ENCODE measurements at places on chromosomes 7 and 10. TPM values are rescaled to one million over a fixed set of nuclear protein-coding genes. Genes with fewer than 3 reads are reported as not detected.

DNA sequence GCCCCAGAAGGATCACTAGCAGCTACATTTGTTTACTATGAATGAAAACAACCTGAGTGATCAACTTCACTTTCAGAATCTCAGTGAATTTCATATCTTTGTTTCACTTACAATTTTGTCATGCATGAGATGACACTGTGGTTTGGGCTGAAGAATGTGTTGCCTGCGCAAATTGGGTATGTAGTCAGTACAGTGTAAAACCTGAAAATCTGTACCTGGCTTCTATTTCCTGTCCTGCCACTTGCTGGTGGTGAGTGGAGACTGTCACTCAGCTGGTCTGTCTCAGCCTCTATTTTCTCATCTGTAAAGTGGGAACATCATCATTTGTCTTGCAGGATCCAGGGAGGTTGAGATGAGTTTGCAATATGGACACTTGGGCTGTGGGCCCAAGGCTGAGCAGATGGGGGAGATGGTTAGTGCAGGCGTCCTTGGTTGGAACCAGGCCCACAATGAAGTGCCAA lies 118.0 kb downstream of the WDFY4 start:
- DNase-seq: no peak

DNA sequence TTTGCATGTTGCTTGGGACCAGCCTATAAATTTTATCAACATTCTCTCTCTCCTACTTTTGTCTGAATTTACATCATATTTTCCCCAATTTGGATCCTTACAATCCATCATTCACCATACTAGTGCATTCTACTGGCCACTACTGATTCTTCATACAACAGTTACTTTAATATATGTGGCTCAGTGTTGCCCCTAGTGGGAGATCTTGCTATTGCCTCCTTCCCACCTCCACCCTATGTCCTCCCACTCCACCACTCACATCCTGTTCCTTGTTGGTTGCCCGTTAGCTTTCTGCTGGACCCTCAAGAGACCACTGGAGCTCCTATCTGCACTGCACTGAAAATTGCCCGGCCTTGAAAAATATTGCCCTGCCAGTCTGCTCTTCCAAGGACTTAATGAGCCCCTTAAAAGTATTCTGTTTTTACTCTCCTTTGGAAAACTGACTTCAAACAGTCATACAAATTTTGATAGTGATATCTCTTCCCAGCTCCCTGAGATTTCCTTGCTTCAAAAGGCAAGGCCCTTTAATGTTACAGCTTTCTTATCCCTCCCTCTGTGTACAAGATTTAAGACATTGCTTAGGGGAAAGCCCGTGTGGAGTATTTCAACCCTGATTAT lies 243.2 kb upstream of the TMEM229A start:
- no peak for DNase-seq

The ZNRF2 gene
- polyA plus RNA-seq: 4.2 TPM

The DMTF1 gene
- polyA plus RNA-seq: 33.5 TPM

- DNase-seq: no peak
Measured at GRCh38 chr7:105473163-105473562, 48.9 kb downstream of the PUS7 start.

DNA sequence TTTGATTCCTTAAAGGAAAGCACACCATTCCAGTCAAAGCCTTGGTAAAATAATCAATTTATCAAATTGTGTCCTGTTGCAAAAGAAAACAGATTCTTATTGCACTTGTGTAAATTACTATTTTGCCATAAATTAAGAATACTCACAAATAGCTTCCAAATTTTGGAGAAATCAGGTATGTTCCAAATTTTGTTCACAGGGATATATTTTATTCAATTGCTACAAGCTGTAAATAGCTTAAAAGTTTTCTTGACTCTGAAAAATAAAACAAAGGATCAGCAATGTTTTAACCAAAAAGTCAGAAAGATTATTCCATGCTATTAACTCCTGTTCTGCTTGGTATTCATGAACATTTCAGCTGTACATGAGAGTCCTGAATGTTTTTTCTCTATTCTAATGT lies 47.4 kb upstream of the CHST3 start:
- no peak for DNase-seq

- no peak for DNase-seq
Measured at GRCh38 chr10:105674448-105674847, 1033.4 kb downstream of the SORCS3 start.

DNA sequence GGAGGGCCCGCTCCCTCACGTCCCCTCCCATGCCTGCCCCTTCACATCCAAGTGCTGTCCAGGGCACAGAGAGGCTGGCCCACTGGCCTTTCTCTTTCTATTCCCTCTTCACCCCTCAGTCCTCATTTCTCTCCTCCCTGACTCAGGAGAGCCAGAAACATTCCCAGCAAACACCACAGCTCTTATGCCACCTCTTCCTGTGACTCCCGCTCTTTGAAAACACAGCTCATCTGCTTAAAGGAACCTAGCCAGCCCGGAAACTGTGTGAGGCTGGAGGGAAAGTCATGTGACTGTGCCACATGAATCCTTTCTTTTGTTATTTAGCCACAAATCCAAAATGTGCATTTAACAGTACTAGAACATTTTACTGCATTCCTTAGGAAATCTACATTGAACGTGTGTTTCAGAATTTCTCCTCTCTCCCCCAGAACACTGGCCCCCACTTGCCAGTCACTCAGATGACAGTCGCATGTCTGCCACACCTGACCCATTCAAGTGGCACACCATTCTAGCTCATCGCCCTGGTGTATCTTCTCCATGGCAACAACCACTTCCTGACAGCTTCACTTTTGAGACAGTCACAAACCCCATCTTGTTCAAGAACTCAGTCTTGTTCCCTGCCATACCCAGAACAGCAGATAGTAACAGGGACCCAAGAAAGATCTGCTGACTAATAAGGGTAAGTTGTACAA lies 42.8 kb downstream of the GRB10 start:
- peak; percentile 85 for DNase-seq

The TFR2 gene
- polyA plus RNA-seq: 2.7 TPM

DNA sequence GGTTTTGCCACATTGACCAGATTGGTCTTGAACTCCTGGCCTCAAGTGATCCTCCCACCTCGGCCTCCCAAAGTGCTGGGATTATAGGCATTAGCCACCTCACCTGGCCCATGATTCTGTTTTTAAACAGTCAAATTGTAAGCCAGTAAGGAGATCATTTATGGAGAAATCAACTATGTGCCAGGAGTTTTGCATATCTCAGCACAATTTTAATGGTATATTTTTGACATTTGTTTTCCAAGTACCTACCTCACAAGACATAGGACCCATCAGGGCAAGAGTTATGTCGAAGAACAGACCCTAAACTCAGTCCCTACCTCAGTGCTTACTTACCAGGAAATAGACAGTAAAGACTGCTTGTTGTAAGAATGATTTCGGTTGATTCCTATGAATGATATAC lies 173.3 kb upstream of the TNS3 start:
- no peak for DNase-seq

The STAG3 gene
- polyA plus RNA-seq: 1.5 TPM

- no peak for DNase-seq
Measured at GRCh38 chr10:130935897-130936550, 375.5 kb downstream of the TCERG1L start.

- DNase-seq: no peak
Measured at GRCh38 chr10:132020456-132020855, 38.7 kb upstream of the BNIP3 start.

DNA sequence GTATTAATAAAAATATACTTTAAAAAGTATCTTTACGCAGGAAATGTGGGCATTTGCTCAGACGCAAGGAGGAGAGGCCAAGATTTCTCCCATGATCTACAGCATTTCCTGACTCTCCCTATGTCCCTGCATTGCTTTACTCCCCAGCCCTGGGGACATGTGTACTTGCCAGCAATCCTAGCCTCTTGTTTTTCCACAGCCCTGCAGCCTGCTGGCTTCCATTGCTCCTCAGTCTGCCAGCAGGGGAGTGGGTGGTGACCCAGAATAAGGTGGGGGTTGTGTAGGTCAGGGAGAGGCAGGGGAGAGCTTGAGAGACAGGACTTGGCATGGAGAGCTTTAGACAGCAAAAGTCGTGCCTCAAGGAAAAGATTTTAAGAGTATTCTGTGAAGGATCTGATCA lies 307.7 kb downstream of the CDK14 start:
- no peak for DNase-seq

The ASAH2 gene
- 0.94 TPM for polyA plus RNA-seq

DNA sequence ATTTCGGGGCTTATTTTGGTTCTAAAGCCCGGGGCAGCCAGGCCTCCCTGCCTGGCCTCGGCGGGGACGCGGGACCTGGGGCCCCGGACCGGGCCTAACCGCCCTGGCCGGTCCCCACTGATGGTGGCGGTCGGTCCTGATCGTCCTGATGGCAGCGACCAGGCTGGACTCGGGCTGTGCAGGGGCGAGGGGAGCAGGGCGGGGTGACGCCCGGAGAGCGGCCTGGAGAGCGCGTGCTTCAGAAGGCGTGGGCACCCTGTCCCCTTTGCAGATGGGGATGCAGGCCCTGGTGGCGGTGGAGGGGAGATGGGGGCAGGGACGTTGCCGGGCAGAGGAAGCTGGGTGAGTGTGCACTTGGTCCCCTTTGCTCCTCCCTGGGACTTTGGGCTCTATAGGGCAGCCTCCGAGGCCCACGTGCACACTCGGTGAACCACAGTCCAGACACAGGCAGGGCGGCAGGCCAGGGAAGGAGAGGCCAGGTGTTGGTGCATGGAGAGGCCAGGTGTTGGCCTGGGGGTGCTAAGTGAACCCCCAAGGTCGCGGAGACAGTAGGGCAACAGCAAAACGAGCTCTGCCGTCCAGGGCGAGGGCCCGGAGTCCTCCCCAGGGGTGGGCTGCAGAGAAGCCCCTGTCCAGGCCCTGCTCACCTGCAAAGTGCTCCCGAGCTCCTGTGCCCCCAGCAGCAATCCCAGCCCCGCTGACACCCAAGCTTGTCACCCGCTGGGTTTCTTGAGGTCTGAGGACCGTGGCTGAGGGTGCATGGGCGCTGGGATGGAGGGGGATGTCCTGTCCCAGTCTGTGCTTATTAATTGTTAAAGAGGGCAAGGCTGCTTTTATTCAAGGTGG lies 42.4 kb upstream of the FAM20C start:
- DNase-seq: peak; percentile 3

DNA sequence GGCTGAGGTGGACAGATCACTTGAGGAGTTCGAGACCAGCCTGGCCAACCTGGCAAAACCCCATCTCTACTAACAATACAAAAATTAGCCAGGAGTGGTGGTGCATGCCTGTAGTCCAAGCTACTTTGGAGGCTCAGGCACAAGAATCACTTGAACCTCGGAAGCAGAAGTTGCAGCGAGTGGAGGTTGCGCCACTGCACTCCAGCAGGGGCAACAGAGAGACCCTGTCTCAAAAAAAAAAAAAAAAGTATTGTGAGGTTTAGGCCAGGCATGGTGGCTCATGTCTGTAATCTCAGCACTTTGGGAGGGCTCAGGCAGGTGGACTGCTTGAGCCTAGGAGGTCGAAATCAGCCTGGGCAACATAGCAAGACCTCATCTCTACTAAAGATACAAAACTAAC lies 16.0 kb downstream of the TET1 start:
- no peak for DNase-seq

The OR9A4 gene
- polyA plus RNA-seq: not detected

DNA sequence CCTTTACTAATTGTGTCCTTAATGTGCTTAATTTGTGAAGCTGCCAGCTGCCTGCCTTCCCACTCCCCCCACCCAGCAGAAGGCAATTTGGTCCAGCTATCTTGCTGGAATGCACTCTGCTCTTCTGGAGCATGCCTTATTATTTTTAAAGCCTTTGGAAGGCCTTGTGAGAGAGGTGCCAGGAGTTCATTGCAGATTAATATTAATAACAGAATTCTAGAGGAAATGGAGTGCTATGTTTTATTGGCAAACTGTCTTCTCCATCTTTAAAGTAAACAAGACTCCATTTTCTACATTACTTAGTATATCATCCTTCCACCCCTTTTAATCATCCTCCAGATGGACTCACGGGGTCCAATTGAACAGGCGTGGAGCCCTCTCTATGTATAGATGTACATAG lies 50.8 kb upstream of the ZNF32 start:
- no peak for DNase-seq

DNA sequence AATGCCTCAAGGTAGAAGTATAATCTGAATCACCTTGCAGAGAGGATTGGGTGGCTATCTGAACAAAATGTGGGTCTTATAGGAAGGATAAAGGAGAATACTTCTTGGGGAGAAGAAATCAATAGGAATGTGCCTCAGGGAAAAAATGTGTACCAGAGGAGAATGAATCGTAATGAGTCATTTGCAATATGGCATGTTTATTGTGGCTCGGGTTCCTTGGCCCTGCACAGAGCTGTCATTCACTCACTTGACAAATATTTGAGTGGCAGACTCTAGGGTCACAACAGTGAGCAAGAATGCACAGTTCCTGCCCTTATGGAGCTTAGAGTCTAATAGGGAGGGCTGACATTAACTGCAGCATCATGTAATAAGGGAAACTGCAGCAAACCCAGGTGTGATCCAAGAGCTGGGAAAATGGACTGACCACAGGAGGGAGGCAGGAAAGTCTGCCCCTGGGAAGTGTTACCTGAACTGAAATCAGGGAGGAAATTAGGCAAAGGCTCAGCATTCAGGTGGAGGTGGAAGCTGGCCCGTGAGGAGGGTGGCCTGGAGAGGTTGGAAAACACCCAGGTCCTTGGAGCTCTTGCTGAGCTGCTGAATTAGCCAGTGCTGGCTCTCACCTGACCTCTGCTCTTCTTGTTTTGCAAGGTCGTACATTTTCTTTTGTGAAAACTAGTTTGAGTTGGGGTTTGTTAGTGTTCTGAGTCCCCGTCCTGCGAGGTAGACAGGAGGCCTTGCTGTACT lies 203.9 kb downstream of the FRMD4A start:
- DNase-seq: no peak

The SPDYE2B gene
- polyA plus RNA-seq: 0.28 TPM

GRCh38 chr10:74419491-74419951 lies 268.5 kb downstream of the ADK start:
- DNase-seq: no peak

DNA sequence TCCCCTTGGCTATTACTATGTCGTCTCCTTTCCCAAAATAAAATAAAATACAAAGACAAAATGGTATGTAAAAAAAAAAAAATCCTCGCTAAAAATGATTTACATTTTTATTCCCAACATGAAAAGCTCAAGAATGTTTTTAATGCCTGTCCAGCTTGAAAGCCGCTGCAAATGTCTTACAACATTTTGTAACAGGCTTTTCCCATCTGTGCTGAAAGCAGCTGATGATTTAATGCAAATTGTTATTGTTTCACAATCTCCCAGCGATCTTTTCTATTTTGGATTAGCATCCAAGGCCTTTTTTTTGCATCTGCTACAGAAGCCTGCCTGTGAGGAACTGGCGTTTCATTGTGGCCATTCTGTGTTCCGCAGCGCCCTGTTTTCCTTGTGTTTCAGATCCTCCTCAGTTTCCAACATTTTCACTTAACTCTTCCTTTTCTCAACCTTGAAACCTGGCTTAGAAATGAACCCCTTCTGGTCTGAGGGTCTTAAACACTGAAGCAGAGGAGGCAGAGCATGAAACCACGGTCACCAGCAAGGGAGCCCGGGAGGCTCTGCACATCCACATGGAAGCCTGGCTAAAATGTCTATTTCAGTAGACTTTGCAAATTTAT lies 712.1 kb downstream of the PARD3 start:
- DNase-seq: no peak
